Activated naive CD8-positive, alpha-beta T cell treated with anti-CD3 and anti-CD28 coated beads, Interleukin-2, amount 10 ng/mL, durations not matched to agents 7 days and 5 days (primary cell): ENCODE measurements at places on chromosomes 7 and 10. TPM values are rescaled to one million over a fixed set of nuclear protein-coding genes. Genes with fewer than 3 reads are reported as not detected.

DNA sequence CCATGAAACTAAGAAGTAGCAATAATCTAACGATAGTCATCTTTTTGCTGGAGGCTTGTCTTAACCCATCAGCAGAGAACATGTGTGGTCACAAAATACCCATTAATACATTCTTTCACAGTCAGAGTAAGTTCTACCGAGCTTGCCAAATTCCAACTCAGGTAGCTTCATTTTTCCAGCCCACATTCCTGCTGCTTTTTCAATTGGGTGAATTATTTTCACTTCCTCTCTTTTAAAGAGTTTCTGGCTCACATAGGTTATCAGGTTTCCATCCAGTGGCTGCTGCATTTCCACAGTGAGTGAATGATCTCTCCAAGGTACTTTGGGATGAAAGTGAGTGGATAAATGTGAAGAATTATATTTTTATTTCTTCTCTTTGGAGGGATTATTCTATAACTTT, 233.1 kb downstream of the SEMA3E start:
- no peak for DNase-seq

DNA sequence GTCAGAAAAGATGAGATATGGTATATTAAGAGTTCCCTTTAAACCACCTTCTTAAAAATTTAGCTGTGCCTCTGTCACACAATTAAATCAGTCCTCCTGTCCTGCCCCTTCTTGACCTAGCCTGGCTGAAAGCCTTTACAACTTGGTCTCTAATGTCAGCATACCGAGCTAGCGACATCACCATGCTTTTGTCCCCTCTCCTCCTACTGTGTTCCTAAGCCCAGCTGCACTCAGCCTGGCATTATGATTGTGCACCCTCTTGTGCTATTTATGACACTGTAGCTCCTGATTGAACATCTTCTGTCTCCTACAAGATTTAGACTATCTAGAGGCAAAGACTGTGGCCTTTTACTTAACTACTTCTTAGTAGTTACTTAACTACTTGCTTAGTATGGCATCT, 29.2 kb downstream of the TDRD1 start:
- DNase-seq, result no peak

Gene LIPM
- total RNA-seq, result not detected

DNA sequence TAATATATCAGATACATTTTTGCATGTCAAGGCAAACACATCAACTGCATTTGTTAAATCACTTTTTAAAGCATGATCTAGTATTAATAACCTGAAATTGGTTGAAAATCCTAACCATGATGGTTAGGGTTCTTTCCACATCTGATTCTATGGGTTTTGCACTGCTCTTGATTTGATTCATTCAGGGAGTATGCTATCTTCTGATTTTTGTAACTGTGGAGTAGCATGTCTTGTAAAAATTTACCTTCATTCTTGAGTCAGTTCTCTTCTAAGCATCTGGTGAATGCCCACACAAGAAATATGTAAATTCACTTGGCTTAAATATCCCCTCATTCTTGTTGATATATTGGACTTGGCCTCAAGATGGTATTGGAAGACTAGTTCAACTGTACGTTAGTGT, 178.7 kb downstream of the KLF6 start:
- DNase-seq, result no peak

Gene ASB10
- total RNA-seq, result not detected

- peak; percentile 35 for DNase-seq
Measured at GRCh38 chr10:86364491-86365345, 1.9 kb downstream of the GRID1 start.

DNA sequence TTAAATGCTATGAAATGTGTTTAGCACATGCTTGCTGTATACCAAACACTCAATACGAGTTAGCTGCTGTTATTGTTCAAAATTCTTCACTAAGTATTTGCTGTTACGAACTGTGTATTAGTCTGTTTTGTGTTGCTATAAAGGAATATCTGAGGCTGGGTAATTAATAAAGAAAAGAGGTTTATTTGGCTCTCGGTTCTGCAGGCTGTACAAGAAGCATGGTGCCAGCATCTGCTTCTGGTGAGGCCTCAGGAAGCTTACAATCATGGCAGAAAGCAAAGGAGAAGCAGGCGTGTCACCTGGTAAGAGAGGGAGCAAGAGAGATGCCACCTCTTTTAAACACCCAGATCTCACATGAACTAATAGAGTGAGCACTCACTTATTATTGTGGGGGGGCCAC, 1.6 kb downstream of the UBE2D4 start:
- no peak for DNase-seq

Gene CAMK1D
- 9.0 TPM for total RNA-seq

- no peak for DNase-seq
Measured at GRCh38 chr10:26715137-26715487, 17.6 kb downstream of the PDSS1 start.

DNA sequence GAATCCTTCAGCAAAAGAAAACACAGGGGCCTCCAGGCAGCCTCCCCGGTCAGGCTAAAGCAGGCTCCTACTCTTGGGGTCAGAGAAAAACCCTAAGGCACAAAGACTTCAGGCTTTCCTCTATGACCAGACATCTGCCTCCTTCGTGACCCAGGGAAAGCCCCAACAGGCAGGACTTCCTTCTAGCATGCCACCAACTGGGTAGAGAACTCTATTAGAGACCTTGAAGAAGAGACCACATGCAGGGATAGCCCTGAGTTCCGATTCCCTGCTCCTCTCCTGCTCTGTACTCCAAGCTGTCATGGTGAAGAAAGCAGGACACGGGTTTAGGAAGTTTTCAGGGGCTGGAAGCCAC, 1.3 kb downstream of the TRPV6 start:
- DNase-seq, result no peak

DNA sequence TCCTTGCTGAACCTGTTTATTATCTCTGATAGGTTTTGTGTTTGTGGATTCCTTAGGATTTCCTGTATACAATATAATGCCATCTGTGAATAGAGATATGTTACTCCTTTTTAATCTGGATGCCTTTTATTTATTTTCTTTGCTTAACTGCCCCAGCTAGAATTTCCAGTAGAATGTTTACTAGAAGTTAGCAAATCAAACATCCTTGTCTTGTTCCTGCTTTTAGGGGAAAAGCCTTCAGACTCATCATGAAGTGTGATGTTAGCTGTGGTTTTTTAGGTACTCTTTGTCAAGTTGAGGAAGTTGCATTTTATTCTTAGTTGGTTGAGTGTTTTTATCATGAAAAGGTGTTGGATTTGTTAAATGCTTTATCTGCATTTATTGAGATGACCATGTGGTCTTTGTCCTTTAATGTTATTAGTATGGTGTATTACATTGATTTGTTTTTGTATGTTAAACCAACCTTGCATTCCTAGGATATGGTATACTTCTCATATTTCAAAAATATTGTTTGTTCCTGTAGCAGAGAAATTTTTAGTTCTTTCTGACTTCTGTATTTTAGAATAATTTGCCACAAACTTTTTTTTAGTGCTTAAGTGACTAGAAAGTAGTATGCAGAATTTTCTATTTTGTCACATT, 24.3 kb downstream of the PPP2R2D start:
- DNase-seq, result no peak

DNA sequence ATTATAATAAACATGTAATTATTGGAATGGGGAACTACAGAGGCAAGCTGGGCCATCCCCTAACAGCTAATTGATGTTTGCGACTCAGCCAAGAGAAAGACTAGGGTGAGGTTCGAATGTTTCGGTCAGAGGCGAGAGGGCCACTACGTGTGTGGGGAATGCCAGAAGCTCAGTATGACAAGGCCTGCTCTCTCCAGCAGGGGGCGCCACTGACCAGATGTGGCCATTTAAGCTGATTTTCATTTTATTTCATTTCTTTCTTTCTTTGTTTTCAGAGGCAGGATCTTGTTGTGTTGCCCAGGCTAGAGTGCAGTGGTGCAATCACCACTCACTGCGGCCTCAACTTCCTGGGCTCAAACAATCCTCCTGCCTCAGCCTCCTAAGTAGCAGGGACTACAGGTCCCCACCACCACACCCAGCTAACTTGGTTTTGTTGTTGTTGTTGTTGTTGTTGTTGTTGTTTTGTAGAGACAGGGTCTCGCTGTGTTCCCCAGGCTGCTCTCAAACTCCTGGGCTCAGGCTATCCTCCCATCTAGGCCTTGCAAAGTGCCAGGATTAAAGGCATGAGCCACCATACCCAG, 38.1 kb downstream of the TMEM130 start:
- DNase-seq, result peak; percentile 47

Gene HTR7
- total RNA-seq, result 0.14 TPM

DNA sequence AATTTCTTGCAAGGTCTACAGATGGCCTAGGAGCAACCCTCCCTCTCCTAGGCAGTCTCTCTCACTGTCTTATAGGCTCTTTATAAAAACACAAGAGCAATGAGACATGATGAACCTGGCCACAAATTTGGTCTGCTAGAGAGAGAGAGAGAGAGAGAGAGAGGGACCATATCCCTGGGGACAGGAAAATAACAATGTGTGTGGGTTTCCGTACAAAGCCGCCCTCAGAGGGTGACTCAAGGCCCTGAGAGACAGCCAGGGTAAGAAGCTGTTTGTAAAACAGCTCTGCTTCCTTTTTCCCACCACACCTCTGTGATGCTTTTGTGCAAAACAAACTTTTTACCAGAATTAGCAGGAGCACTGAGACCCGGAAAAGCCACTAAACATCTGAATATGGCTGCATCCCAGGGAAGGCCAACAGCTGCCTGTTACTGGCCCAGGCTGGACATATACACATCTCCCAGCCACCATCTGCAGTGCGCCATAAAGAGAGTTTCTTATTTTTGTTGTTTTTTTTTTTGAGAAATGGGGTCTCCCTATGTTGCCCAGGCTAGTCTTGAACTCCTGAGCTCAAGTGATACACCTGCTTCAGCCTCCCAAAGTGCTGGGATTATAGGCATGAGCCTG, 18.4 kb downstream of the GIMAP5 start:
- DNase-seq, result peak; percentile 50

Gene SNCG
- total RNA-seq, result not detected

DNA sequence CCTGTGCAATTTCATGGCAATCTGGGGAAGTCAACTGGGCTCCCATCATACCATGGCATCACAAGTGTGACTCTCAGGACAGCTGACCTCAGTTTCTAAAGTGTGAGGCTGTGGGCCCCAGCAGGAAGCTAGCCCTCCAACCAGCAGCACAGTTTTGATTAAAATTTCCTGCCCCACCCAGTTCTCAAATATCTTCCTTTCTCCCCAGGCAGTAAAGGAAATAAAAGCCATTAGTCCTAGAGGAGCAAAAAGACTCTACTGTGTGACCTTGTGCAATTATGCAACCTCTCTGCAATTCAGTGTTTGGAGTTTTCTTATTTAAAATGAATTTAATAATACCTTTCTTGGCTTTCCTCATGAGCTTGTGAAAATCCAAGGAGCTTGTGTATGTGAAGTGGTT, 143.1 kb upstream of the CDCA7L start:
- no peak for DNase-seq

Gene DENND2A
- total RNA-seq, result not detected

GRCh38 chr10:96334616-96335526, 23.9 kb downstream of the OPALIN start:
- DNase-seq, result no peak

DNA sequence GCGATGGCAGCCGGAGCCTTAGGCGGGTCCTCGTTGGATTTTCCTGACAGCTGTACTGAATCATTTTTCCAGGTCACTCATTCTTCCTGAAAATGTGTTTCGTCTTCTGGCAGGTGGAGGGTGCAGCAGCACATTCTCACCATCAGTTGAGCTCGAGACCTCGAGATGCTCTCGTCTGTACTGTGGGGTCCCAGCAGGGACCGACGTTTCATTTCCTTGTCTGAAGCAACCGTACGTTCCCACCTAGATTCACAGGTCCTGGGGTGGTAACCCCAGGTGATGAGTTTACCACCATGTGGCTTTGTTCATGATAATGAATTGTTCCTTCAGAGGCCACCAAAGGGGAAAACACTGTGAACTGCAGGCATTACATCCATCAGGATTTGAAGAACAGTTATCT, 298.5 kb upstream of the FOXK1 start:
- no peak for DNase-seq

- no peak for DNase-seq
Measured at GRCh38 chr10:69934768-69935167, 117.9 kb upstream of the MACROH2A2 start.

DNA sequence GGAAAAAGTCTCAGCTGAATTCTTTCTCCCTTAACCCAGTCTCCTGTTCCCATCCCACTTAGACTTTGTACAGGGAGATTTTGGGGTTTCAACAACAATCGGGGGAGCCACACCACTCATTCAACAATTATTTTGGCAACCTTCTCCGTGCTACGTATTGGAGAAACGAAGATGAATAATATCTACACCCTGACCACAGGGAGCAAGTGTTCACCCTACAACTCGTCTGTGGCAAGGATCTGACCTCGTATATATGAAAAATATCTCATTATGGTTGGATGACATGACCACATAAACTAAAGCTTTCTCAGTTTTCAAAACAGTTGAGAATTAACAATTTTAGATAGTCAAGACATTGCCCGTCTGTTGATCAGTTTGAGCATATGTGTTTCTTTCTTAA, 302.1 kb downstream of the CACNA2D1 start:
- no peak for DNase-seq

DNA sequence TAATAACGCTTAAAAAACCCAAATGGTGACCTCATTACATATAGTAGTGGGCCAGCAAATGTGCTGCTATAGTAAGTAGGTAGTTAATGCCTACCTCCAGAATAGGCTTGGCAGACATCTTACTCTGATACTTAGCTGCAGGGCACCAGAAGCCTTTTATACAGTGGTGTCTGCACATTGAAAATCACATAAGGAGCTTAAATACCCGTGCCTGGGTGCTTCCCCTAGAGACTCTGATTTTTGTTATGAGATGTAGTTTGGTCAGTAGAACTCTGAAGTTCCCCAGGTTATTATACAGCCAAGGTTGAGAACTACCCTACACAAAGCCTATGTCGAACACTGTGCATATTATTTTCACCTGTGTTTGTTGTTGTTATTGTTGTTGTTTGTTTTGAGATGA, 47.2 kb downstream of the ANKIB1 start:
- DNase-seq, result no peak

DNA sequence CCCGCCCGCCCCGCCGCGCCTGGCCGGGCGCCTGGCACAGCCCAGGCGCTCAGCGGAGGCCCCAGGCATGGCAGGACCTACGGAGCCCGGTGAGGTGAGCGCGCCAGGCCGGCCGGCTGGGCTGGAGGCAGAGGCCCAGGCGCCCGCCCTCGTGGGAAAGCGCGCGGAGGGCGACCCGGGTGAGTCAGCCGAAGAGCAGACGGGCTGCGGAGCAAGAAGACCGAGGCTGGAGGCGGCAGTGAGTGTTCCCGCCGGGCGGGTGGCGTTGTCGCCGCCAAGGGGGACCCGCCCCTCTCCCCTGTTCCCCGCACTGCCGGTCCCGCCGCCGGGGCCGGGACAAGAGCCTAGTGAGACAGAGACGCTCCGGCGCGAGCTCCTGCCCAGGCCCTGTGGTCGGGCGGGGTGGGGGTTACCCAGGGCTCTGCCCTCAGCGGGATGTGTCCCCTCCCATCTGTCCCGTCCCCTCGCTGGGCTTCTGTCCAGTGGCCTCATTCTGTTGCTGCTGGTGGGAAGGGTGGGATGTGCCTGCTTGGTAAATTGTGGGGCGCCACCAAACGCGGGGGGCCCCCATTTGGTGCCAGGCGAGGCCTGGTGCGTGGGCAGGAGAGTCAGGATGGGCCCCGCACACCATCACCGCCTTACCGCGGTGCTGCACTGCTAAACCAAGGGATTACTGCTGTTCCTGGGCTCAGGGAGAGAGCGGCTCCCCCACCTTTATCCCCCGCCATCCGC, 17.0 kb upstream of the NODAL start:
- peak; percentile 51 for DNase-seq
